Myocyte (in vitro differentiated cells): ENCODE measurements at places on chromosomes 4 and X.

GRCh38 chr4:76581077-76581962 lies 146.3 kb downstream of the SHROOM3 start:
- no peak for DNase-seq

GRCh38 chr4:70402762-70403161 lies 5.0 kb downstream of the OPRPN start:
- DNase-seq, result no peak

DNA sequence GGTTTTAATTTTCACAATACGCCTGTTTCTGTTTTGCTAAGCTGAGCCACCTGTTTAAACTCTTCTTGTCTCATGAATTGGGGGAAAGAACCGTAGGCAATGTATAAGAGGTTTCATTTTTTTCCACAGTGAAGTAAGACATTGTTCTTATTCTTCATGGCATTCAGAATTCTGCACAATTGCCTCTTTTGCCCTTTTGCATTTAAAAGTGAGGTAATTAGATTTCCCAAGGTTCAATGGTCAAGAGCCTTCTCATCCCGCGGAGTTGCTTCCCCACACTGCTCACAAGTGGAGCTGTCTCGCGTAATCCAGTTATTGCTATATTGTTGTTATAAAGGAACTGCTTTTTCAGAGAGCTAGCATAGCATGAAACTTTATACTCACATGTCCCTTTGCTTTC lies 90.9 kb upstream of the SPRY1 start:
- no peak for DNase-seq

- DNase-seq, result no peak
These were observed 44.9 kb upstream of the FAM47C start for GRCh38 chrX:36963069-36963808.

DNA sequence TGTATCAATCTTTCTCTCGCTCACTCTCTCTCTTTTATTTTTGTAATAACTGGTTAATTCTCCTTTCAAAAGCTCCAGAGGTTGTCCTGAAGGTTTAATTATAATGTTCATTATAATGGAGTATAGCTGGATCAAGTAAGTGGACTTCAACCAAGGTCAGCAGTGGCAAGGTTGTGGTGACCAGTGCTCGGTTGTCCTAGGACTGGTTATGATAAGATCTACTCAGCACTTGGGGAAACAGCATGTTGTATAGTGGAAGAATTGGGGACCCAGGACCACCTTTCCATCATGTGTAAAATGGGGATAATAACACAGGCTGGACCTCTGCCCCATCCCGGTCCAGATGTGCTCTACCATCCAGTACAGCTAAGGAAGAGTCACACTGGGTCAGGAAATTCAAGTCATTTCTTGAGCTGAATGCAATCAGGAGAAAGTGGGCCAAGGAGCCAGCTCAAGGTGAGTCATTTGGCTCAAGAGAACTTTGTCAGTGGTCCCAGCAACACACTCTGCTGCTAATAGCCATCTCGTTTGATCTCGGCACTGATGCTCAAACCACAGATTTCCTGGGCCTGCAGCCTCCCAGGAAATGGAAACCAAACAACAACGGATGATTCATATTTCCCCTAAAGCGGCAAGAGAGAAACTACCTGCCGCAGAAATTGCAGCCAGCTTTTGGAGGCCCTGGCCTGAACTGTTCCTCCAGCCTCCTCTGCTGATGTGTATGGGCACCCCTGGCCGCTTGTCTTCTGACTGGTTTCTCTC lies 123.6 kb upstream of the RBPJ start:
- DNase-seq, result peak; percentile 81

DNA sequence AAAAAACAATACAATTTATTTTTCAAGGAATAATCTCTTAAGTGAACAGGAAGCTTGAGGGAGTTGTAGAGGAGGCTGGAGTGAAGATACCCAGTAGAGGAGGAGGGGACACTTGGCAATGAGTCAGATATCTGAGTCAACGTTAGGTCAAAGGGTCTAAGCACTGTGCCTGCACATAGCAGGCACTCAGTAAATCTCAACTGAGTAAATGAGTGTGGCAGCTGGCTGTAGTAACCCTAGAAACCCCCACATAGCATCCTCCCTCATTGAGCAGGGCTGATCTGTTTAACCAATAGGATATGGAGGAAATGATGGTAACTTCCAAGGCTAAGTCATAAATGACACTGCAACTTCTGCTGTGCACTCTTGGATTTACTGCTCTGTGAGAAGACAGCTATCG lies 186.0 kb upstream of the FAM241A start:
- DNase-seq, result no peak

- DNase-seq, result peak; percentile 82
These were observed 33.9 kb upstream of the HPF1 start for GRCh38 chr4:169791527-169792156.

- no peak for DNase-seq
These were observed 664.3 kb upstream of the TENM3 start for GRCh38 chr4:181578911-181579310.

GRCh38 chrX:100913111-100913510 lies 15.6 kb downstream of the XKRX start:
- DNase-seq, result no peak

DNA sequence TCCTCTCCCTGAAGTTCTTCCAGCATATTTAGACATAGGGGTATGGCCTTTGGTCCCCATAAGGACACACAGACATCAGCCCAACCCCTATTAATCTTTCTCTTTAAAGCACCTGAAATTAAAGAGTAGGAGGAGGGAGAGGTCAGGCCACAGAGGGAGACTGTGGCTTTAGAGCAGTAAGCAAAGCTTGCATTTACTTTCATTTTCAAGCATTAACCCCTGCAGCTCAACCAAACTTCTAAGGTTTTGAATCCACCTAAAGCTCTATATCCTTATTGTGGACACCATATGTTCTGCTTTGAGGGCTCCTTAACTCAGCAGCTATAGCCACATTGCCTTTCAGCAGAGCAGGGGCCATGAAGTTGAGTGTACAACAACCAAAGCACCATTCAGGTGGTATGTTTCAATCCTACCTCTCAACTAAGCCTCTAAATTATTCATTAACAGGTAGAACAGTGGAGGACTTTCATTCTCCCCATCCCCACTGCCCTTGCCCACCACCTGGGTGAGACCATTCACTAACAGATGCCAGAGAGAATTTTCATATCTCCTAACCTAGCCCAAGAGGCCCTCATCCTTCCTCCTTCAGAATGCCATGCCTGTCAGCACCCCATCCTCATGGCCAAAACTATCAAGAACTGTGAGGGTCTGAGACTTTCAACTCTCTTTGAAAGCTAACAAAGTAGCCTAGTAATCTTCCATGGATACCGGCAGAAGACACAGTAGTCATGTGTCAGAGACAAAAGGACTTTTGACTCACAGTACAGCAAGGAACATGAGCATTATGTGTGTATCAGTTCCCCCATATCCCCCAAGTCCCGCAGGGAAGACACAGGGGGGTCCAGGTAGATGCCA lies 20.8 kb downstream of the LIN54 start:
- DNase-seq, result no peak
